ENCODE measurements at places on chromosomes 1 and 21. TPM values are rescaled to one million over a fixed set of nuclear protein-coding genes. Genes with fewer than 3 reads are reported as not detected.

Gene C1orf115
- 3.5 TPM for total RNA-seq

Gene FAM167B
- total RNA-seq = 5.2 TPM

Gene ETS2
- 36.7 TPM for total RNA-seq

Gene NOL9
- 39.3 TPM for total RNA-seq

Gene SLAMF7
- total RNA-seq = not detected

Gene HTR6
- total RNA-seq = not detected

Gene FCAMR
- total RNA-seq = not detected

Gene CCDC185
- not detected for total RNA-seq

Gene EPHX1
- 31.5 TPM for total RNA-seq

Gene COL11A1
- 19.6 TPM for total RNA-seq

Gene HMCN1
- 5.2 TPM for total RNA-seq

Gene C8B
- not detected for total RNA-seq

Gene TRAPPC10
- total RNA-seq = 28.5 TPM

Gene SLC25A34
- total RNA-seq = under 0.01 TPM

Gene IQCC
- total RNA-seq = 0.86 TPM

Gene AMPD1
- total RNA-seq = not detected

Gene LDLRAD1
- not detected for total RNA-seq

Gene LCK
- total RNA-seq = 0.43 TPM

Gene HSPA13
- 54.8 TPM for total RNA-seq

Gene HRNR
- not detected for total RNA-seq

Gene ANGPTL7
- not detected for total RNA-seq

Gene FCRL2
- total RNA-seq = not detected

Gene GPR37L1
- total RNA-seq = under 0.01 TPM

Gene OR2T35
- total RNA-seq = not detected

Gene DMRTA2
- 0.32 TPM for total RNA-seq

Gene RCSD1
- 0.64 TPM for total RNA-seq

Gene OR2T33
- not detected for total RNA-seq

Gene LEMD1
- not detected for total RNA-seq

Gene INTS11
- total RNA-seq = 61.2 TPM

Gene GSTM4
- 11.7 TPM for total RNA-seq

Gene SOX13
- total RNA-seq = 11.6 TPM

Measured in fibroblast of villous mesenchyme (primary cell).